Activated T-helper 9 cell treated with anti-CD3 and anti-CD28 coated beads, Interleukin-2, amount 50 U/mL, for 16 hours (primary cell): ENCODE measurements at places on chromosomes 2 and 18.

DNA sequence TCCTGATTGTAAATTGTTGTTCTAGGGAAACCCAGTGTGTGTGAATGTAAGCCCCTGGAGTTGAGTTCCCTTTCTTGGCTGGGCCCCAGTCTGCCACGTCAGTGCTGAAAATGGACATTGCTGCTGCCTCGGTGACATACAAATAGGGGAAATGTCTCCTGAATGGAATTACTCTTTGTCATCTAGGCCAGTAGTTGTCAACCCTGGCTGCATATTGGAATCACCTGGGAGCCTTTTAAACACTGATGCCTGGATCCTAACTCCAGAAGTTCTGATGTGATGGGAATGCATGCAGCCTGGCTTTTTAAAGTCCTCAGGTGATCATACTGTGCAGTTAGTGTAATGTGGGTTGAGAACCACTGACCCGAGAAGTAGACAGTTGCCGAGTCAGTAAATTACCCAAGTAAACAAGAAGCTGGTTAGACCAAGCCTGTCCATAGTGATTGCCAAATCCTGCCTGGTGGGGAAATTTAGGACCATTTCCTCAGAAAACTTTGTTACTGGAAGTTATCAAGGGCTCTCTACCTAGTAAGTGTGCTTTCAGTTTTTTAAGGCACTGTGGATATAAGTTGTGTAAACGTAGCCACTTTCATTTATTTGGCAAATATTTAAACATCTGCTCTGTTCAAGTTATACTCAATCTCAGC, 27.6 kb upstream of the IL1R1 start:
- DNase-seq = no peak

DNA sequence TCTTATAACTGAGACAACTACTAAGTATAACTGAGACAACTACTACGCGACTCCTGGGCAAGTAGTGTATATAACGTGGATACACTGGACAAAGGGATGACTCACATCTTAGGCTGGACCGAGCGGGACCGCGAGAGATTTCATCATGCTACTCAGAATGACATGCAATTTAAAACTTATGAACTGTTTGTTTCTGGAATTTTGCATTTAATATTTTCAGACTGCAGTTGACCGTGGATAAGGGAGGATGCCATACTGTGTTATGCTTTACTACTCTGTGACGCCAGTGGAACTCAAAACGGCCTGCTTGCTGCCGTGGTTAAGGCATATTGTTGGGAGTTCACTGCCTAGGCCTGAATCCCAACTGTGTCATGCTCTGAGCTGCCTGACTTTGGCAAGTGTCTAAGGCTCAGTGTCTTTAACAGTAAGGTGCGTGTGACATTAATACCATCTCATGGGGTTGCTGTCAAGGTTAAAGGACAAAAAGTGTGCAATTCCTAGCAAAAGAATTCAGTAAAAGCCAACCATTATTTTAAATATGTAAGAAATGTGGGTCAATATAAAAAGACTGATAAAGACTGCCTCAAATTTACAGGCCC, 64.6 kb downstream of the BMP10 start:
- no peak for DNase-seq

DNA sequence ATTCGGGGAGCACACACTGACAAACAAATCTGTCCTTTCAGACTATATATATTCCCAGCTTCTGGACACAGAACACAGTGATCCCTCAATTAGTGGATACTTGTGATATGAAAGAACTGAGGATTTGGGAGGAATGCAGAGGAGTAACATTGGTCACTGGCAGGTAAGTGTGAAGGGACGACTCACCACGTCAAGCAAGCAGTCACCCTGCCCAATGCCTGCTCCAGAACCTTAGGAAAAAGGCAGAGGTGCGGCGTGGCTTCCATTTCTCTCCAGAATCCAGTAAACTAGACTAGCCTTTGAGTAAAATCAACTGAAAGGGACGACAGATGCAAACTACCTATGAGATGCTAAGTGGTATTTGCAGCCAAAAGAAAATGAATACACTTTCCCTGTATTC, 1.1 kb downstream of the CCDC93 start:
- no peak for DNase-seq

GRCh38 chr2:19670303-19670702, 231.5 kb downstream of the TTC32 start:
- no peak for DNase-seq

GRCh38 chr18:79257480-79257879, 138.2 kb upstream of the NFATC1 start:
- no peak for DNase-seq

GRCh38 chr2:54423213-54423612, 32.9 kb upstream of the SPTBN1 start:
- DNase-seq = no peak

DNA sequence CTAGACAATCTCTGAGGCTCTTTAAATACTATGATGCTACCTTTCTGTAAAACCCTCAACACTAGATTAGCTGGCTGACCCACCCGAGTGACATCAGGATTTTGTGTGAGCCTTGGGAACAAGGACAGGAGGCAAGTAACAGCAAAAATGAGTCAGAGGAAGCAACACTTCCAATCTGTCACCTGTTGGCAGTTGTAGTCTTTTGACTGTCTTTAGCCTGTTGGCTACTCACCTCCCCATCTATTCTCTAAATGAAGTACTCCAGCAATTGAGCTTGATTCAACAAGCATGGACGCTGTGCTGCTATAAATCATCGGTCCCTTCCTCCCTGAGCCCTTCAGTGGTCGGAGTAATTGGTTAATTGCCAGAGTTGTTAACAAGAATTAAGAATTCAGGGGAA, 898.7 kb downstream of the BCL11A start:
- no peak for DNase-seq

DNA sequence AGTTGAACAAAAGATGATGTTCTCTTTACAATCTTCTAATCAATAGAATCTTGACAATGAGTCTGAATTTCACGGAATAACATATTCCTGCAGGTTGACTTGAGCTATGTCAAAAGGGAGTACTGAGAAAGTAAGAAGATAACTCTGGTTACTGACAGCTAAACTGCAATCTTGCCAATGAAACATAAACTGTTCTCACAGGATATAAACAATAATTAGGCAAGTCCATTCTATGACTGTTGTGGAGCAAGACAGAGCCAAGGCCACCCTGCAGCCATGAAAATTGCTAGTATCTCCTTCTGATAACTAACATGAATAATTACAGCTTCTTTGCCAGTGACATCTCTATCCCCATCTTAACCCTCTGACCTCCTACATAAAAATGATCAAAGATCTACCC, 6.3 kb upstream of the RPRD1A start:
- no peak for DNase-seq

DNA sequence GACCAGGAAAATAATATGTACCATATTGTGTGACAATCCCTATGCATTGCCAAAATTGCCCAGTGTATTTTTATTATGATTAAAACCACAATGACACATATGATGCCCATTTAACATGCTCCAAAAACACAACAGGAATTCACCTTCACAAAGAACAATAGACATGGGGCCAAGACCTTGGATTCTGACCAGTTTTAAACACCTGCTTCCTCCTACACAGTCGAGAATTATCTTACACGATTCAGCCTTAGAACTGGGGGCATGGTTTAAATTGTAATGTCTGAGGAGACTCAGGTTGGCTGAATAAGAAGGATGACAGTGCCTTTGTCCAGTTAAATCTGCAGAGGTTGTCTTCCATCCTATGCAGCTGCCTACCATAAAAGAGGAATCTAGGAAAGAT, 212.7 kb downstream of the PLCL1 start:
- no peak for DNase-seq

GRCh38 chr2:134738141-134738870, 19.5 kb upstream of the TMEM163 start:
- DNase-seq = no peak

DNA sequence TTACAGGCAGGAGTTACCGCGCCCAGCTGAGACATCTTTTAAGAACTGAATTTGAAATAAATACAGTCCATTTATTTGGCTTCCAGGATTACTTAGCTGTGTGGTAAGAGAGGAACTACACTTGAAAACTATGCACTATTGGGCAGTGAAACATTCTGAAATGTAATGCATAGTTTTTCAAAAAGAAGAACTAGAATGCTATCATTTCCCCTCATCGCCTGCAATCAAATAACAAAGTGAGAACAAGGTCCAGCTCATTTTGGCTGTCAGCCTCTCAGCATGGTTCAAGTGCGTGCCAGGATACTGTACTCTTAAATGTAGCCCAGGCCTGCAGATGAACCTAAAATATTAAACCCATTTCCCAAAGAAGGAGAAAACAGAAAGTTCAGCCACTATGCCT, 76.6 kb upstream of the ARL5A start:
- DNase-seq = no peak

GRCh38 chr2:1929962-1930361, 185.6 kb upstream of the PXDN start:
- no peak for DNase-seq

DNA sequence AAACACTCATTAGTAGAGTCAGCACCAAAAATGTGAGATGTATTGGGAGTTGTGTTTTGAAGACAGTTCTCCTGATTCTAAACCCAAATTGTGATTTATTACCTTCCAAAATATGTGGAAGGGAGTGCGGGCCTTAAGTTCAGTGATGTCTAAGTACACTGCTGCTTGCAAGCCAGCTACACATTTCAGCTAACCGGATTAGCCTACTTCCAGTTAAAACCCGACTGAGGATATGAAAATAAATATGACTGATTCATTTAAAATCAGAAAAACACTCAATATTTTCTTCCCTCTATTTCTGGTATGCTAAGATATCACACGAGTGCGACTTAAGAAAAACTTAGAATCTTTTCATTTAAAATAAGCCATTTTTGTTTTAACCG, 907 bp downstream of the FHL2 start:
- no peak for DNase-seq

GRCh38 chr2:65358678-65359400, 73.6 kb downstream of the SPRED2 start:
- no peak for DNase-seq

- no peak for DNase-seq
Measured at GRCh38 chr2:102801098-102801718, 39.4 kb downstream of the TMEM182 start.

DNA sequence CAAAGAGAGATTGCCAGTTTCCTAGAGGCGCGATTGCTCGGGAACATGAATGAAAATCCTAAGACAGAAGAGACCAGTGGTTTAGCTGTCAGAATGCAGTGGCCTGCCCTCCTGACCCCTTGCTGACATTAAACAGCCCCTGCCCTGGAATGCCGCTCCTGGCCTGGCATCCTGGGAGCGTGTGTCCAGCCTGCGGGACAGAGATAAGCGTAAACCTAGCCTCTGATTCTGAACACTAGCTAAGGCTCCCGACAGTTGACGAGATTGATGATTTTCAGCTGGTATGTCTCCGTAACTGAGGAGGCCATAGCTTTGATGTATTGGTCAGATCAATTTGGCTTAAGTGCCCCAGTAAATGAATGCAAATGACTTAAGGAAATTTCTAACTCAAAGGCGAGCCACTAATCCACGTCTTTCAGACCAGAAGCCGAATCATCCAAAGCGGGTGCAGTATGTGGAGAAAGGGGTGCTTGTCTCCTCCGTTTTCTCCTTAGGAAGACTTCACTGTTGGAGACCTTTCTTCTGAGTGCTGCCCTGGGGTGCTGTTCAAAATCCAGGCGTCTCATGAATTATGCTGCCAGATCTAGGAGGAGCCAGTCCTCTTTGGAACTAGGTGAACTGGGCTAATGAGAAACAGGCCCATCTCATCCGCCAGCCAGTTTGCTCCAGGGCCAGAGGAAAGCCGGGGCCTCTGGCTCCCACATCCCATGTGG, 142.5 kb upstream of the L3MBTL4 start:
- DNase-seq = no peak

DNA sequence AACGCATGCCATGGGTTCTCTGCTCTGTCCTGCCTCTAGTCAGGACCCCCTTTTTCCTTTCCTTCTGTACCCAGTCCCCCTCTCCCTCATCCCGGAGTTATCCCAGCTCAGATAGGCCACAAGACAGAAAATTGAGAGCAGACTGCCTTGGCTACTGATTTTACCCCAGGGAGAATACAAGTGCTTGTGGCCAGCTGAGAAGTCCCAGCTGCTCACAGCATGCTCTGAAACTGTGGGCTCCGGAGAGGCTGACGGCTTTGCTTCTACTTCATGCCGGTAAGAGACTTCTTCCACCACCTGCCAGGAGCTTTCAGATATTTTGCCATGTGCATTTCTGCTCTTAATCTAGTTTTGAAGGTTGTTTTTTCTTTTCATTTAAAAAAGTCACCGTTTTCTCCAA, 20.0 kb upstream of the SIX2 start:
- DNase-seq = no peak

DNA sequence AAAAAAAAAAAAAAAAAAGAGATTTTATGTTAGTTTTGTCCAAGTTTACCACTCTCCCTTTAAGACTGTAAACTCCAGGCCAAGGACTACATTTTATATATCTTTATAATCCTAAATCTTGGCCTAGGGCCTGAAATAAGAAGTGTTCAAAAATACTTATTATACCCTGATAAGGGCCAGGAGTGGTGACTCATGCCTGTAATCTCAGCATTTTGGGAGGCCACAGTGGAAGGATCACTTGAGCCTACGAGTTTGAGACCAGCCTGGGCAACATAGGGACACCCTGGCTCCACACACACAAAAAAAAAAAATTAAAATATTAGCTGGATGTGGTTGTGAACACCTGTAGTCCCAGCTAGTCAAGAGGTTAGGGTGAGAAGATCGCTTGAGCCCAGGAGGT, 12.7 kb downstream of the TRIP12 start:
- no peak for DNase-seq

DNA sequence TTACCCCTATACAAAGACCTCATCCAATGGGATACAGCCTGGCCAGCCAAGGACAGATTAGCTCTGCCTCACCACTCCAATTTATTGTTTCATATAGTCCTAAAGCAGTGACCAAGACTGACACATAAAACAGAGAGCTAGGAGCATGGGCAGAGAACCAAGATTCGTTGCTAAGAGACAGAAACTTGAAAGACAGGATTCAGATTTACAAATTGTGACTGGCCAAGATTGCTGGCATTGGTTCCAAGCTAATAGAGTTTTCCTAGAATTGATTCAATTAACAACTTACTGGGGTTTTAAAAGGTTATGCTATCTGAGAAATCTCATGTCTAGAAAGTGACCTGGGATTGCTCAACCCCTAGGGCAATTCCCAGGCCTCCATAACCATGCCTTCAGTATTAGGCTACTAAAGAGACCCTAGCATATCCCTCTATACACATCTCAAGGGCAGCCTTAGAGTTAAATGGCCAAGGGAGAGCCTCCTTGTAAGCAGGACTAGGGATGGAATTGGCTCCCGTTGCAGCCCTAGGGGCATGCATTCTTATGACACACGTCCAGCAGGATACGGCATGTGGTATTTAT, 75.6 kb downstream of the ICOS start:
- no peak for DNase-seq

- no peak for DNase-seq
Measured at GRCh38 chr2:134137182-134137611, 116.7 kb upstream of the MGAT5 start.

DNA sequence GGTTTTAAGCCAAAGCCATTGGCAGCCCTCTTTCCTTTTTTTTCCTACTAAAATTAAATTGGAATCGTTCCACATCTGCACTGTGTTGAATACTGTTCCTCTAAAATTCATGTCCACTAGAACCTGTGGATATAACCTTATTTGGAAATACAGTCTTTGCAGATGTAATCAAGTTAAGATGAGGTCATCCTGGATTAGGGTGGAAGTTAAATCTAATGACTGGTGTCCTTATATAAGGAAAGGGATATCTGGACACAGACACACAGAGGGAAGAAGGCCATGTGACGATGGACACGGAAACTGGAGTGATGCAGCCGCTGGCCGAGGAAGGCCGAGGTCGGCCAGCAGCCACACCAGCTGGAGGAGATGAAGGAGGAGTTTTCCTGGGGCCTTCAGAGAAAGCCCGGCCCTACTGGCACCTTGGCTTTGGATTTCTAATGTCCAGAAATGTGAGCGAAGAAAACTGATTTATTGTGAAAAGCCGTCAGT, 49.4 kb downstream of the LONRF2 start:
- DNase-seq = no peak
